Activated CD8-positive, alpha-beta memory T cell treated with anti-CD3 and anti-CD28 coated beads, Interleukin-2, amount 10 ng/mL, durations not matched to agents 7 days and 5 days (primary cell): ENCODE measurements at places on chromosomes 5 and 9. TPM values are rescaled to one million over a fixed set of nuclear protein-coding genes. Genes with fewer than 3 reads are reported as not detected.
A peak's percentile ranks its signal among the peaks of the same experiment; 100 is the strongest.

- DNase-seq = no peak
Observed at GRCh38 chr9:34139477-34140146, 13.1 kb upstream of the DCAF12 start.

MRPS30 gene
- 37.9 TPM for total RNA-seq

- DNase-seq = no peak
Observed at GRCh38 chr9:124671861-124672260, 99.2 kb downstream of the NR6A1 start.

GRCh38 chr5:94473936-94474335, 144.5 kb downstream of the KIAA0825 start:
- DNase-seq = no peak

- DNase-seq = peak; percentile 76
Observed at GRCh38 chr9:91949946-91950664, at the start of gene ROR2. TSS of gene ROR2 (minus strand) at chr9:91950228.

- DNase-seq = no peak
Observed at GRCh38 chr5:10480237-10480985, 38.7 kb downstream of the ROPN1L start.

GRCh38 chr9:123150708-123151503, 117.4 kb downstream of the GPR21 start:
- DNase-seq = no peak

FOXD4L6 gene
- total RNA-seq = not detected

ZNF454 gene
- total RNA-seq = not detected

- no peak for DNase-seq
Observed at GRCh38 chr9:97365634-97366033, 46.3 kb upstream of the TDRD7 start.

PDGFRB gene
- 53.3 TPM for total RNA-seq

PCDHGB5 gene
- total RNA-seq = not detected

RORB gene
- 0.33 TPM for total RNA-seq

- no peak for DNase-seq
Observed at GRCh38 chr9:14722391-14723035, at the start of gene CER1. TSS of gene CER1 (minus strand) at chr9:14722733. CDS start at chr9:14722672, 61 bp downstream.

- no peak for DNase-seq
Observed at GRCh38 chr9:78884611-78885150, 587.8 kb downstream of the PSAT1 start.

SHLD3 gene
- total RNA-seq = 5.9 TPM

DNA sequence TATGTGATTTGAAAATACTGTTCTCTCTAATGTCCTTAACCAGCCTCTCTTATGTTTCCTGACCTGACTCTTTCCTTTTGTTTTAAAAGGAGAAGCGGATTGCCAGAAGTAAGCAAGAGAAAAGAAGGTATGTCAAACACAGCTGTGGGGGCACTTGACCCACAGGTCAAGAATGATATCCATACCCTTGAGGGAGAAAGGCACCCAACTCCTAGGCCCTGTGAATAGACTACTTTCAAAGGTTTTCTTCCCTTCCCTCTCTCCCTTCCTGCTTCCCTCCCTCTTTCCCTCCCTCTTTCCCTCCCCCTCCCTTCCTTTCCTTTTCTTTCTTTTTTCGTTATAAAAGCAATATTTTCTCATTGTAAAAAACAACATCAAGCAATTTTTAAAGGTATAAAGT, 306.8 kb downstream of the TRPM3 start:
- no peak for DNase-seq

DNA sequence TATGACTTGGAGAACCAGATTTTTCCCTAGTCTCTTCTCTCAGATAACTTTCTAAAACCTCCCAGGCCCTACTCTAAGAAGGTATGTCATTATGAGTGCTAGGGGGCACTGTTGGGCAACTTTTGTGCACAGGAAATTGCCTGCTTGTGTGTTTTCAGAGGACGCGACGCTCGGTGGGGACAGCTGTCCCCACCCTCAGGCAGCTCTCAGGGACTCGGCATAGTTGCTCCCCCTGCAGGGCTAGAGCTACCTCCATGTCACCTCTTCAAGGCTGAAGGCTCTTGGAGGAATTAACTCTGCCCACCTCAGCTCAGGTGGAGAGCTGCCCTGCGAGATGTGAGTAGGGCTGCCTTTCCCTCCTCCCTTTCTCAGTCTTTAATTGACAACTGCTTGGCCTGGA, 10.2 kb upstream of the TIFAB start:
- DNase-seq = peak; percentile 77

DNA sequence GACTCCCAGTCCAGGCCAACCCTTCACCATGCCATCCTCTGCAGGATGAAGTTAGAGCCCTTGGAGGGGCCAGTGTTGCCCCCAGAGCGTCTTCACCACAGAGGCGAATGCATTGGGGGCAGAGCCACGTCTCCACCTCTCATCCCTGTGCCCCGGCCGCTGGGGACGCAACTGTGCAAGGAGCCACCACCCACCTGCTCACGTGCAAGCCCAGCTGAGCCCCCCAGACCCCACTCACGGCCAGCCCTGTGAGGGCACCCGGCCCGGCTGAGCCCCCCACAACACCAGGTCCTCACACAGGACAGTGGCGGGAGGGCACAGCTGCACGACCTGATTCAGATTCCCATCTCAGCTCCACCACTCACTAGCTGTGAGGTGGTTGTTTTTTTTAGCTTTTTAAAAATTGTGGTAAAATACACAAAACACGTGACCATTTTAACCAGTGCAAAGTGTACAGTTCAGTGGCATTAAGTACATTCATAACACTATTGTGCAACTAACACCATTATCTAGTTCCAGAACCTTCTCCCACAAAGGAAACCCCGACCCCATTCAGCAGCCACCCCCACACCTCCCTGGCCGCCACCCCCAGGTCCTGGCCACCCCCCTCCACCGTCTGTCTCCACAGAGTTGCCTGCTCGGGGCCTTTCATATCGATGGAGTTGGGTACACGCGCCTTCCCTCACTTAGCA, 33.5 kb upstream of the UBAC1 start:
- no peak for DNase-seq

DNA sequence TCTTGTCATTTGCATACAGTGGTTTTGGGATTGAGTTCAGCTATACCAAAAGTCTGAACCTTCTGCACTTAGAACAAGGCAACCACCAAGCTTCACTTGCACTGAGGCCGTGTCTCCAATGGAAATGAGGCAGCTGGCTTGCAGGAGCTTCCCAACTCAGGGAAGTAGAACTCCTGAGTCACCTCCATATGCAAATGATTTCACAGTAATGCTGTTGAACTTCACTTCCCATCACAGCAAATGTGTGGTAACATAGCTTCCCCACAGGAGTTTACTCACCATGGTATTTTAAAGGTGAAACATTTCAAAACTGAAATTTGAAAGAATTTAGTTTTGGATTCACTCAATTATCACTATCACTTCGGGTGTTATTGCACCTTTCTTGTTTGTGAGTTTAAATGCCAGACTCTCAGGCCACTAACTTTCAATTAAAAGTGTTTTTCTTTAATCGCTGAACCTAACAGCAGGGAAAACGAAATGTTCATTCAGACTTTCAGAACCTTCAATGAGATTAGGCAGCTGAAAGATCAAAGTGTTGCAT, 9.0 kb downstream of the CD274 start:
- peak; percentile 53 for DNase-seq

- no peak for DNase-seq
Observed at GRCh38 chr5:146048994-146049703, 56.2 kb downstream of the PLAC8L1 start.

DNA sequence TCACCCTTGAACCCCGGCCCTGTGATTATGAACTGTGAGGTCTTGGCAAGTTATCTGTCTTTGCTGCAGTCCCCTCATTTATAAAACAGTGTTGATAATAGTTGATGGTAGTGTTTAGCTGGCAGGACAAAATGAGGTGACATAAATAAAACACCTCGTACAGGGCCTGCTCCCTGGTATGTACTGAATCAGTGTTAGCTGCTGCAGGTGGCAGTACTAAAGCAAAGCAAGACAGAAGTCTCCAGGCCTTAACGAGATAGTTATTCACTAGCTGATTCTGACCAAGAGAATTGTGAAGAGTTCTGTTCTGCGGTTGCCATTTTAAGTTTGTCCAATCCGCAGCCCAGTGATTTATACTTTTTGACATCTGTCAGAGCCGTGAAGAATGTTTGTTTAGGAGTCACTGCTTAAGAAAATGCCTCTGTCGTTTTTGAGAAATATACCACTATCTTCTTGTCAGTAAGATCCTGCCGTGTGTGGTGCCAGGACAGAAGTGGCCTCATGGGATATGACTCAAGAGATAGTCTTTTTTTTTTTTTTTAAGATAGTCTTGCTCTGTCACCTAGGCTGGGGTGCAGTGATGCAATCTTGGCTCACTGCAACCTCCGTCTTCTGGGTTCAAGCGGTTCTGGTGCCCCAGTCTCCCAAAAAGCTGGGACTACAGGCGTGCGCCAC, 75.9 kb downstream of the KDM4C start:
- no peak for DNase-seq

DNA sequence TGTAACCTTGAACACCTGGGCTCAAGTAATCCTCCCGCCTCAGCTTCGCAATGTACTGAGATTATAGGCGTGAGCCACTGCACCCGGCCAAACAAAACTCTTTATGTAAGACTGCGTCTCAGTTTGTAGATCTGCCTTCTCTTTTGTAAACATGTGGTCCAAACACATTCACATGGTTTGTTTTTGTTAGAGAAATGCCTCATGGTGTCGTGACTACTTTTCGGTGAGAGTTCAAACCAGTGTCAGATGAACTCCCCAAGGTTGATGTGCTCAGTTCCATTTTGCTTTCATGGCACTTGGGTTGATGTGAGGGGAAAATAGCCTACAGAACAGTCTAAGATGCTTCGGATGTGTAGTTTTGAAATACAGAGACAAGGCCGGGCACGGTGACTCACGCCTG, 231.6 kb downstream of the GOLPH3 start:
- no peak for DNase-seq

- no peak for DNase-seq
Observed at GRCh38 chr5:55554585-55555202, 19.9 kb upstream of the PLPP1 start.

GRCh38 chr5:73901043-73901442, 275.0 kb downstream of the ARHGEF28 start:
- DNase-seq = no peak

- DNase-seq = no peak
Observed at GRCh38 chr5:56917534-56917933, 8.1 kb downstream of the SETD9 start.

DNA sequence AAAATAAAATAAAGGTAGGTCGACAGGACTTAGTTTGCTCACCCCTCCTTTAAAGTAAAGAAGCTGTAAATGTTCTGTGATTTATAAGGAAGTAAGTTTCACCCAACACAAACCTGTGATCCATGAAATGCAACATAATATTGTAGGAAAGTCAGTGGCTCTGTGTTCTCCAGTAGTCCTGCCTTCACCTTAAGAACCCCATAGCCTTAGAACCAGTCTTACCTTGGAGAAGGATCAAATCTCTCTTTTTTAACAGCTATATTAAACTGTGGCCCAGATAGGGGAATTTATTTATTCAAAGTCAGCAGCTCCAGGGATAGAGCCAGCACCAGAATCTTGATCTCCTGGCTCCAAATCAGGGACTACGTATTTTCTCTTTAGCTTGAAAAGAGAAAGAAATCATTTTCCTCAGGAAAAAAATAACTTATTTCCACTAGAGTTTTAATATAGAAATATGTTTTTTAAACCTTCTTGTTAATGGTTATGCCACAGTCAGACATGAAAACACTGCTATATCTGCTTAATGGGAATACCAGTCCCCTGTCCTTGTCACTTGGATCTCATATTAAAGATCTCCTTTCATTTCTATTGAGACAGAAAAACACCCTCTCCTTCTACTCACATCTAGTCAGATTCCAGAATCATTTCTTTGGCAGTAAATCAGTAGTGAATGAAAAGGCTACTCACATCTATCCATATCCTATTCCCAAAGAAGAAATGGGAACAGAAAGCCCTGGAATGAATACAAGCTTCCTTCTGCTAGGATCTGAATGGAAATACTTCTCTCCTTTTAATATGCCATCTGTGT, 269.2 kb upstream of the TNC start:
- no peak for DNase-seq

- no peak for DNase-seq
Observed at GRCh38 chr9:21506626-21507482, 24.7 kb upstream of the IFNE start.

- DNase-seq = no peak
Observed at GRCh38 chr9:3361116-3361515, 164.7 kb downstream of the RFX3 start.

ACSL6 gene
- total RNA-seq = 7.0 TPM

- DNase-seq = no peak
Observed at GRCh38 chr5:7955476-7955875, 86.5 kb downstream of the MTRR start.

LAMC3 gene
- total RNA-seq = 0.06 TPM

DNA sequence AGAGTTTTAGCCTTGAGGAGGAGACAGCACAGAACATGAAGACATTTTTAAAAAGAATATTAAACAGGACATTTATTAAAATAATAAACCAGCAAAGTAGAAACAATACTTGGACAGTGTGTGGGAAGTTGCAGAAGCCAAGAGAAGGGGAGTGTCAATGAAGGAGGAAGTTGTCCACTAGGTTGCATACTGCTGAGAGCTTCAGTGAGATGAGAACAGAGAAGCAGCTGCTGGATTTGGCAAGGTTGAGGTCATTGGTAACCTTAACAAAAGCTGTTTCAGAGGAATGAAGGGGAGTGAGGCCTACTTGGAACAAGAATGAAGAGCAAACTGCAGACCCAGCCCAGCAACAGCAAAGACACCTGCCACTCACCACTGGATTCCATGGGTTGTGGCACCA, 11.4 kb downstream of the BHMT start:
- no peak for DNase-seq

- DNase-seq = no peak
Observed at GRCh38 chr9:35526087-35526801, 36.3 kb downstream of the RUSC2 start.

ATOSB gene
- 17.1 TPM for total RNA-seq

DNA sequence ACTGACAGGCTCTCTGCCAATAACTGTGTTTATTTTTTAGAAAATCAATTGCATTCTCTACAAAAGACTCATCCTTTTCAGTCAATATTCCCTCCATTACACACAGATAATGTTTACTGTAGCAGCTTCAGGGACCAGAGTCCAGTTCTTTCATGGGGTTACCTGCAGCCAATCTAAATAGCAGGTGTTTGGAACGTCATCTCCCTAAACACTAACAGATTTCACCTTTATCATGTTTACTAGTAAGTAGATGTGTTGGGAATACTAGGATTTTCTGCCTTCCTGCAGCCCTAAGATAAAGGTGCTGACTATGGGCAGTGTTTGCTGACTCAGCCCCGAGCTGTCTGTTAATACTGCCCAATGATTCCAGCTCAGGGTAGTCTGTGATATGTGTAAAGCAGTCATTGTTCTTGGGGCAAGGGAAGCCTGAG, 447.0 kb downstream of the KIF4B start:
- DNase-seq = no peak

DNA sequence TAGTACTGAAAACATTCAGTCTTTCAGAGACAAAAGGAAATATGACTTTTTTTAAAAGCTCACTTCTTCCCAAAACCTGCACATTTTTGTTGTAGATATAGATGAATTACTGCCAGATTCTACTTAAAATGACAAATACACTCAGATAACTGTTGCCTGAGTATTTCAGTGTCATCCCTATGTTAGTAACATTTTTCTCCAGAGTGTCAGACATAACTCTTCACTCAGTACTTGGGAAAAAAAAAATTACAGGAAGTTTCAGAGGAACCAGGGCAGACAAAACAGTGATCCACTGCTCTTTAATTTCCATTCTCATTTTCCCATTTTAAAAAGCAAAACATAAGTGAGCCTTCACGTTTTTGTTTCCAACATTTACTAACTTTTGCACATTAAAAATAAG, 79.3 kb upstream of the ITGA1 start:
- no peak for DNase-seq
